Skin of body (tissue), 3 donors: ENCODE measurements at places on chromosomes 6 and 20. TPM values are rescaled to one million over a fixed set of nuclear protein-coding genes. Genes with fewer than 3 reads are reported as not detected.

- DNase-seq = no peak
Measured at GRCh38 chr6:161074496-161075121, 83.0 kb downstream of the MAP3K4 start.

DNA sequence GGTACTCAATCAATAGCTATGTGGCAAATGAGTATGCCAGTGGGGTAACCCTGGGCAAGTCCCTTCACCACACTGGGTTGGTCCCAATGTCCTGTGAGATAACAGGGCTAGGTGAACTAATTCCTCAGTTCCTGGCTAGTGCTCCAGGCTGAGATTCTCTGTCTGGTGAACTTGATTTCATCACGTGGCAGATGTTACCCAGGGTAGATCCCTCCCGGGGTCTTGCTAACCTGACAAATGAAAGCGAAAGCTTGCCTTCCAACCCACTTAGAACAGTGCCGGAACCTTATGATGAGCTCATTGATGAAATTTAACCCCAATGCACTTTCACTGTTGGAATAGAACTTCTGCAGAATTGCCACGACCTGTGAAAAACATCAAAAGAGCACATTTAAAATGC, 6.6 kb upstream of the ANKRD60 start:
- DNase-seq = no peak

DNA sequence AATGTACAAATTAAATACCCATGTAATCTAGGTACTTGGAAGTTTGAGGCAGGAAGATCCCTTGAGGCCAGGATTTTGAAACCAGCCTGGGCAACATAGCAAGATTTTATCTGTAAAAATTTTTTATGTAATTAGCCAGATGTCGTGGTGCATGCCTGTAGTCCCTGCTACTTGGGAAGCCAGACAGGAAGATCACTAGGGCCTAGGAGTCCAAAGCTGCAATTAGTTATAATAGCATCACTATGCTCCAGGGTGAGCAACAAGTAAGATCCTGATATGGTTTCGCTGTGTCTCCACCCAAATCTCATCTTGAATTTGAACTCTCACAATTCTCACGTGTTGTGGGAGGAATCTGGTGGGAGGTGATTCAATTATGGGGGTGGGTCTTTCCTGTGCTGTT, 535.8 kb downstream of the TENT5A start:
- no peak for DNase-seq

The GGTLC1 gene
- total RNA-seq = not detected

- peak; percentile 59 for DNase-seq
Measured at GRCh38 chr6:126153661-126154060, 167.3 kb downstream of the TRMT11 start.

The RNF8 gene
- 16.7 TPM for total RNA-seq

- DNase-seq = no peak
Measured at GRCh38 chr6:8245726-8246125, 143.4 kb upstream of the EEF1E1 start.
